Astrocyte of the spinal cord (primary cell): ENCODE measurements at places on chromosomes 3 and 15.

GRCh38 chr15:60350108-60350507 is 47.7 kb downstream of the ANXA2 start:
- no peak for DNase-seq

DNA sequence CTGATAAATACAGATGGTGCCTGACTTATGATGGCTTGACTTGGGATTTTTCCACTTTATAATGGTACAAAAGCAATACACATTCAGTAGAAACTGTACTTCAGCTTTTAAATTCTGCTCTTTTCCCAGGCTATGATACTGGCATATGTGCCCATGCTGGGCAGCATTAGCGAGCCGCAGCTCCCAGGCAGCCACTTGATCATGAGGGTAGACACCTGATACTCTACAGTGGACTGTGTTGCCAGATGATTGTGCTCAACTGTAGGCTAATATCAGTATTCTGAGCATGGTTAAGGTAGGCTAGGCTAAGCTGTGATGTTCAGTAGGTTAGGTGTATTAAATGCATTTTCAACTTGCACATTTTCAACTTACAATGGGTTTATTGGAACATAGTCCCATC is 17.7 kb upstream of the FEM1B start:
- DNase-seq, result no peak

- peak; percentile 65 for DNase-seq
Observed at GRCh38 chr15:79644091-79644490, 212.0 kb downstream of the MINAR1 start.

DNA sequence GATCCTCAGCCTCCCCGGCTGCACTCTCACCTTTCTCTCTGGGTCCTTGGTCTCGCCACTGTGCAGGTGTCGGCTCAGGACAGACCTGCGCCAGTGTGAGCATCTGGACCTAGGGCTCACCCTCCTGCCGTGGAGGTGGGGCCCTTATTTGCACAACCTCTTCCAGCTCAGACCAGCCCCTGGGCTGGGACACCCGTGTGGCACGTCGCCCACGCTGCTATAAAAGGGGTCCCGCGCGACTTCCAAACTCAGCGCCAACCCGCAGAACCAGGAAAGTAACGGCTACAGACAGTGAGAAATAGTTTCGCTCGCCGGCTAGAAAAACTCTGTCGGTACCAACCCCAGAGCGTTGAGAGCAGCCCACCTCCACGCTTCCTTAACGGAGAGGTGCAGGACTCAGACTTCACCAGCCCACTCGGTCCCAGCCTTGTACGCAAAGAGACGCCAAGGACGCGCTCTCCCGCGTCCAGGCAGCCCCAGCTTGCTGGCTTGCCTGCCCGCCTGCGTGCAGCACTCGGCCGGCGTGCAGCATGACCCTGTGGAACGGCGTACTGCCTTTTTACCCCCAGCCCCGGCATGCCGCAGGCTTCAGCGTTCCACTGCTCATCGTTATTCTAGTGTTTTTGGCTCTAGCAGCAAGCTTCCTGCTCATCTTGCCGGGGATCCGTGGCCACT is at the start of the genes DUOX2 and DUOXA2:
Gene DUOX2, minus strand, starts transcription at position 97 of the 675 bp plus-strand sequence. CDS start 761 bp downstream, outside the sequence.
Gene DUOXA2, plus strand, starts transcription at position 251 of the 675 bp plus-strand sequence. Its CDS starts 280 bp downstream, at position 531.
- DNase-seq, result no peak

DNA sequence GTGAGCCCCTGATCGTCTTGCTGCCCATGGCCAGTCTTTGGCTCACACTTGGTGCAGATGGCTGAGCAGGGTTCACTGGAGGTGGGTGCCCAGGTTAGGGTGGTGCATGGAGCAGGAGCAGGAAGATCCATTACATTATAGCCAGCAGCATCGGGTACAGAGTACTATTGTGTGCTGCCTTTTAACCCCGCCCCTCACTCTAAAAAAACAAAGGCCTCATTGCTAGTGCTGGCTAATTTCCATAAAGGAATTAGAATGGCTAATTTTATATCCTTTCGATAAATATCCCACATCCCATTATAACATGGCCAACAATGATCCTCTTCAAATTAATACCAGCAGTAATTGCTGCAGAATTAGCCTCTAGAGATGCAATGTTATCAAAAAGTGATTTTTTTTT is 45.8 kb upstream of the PPP4R2 start:
- no peak for DNase-seq

DNA sequence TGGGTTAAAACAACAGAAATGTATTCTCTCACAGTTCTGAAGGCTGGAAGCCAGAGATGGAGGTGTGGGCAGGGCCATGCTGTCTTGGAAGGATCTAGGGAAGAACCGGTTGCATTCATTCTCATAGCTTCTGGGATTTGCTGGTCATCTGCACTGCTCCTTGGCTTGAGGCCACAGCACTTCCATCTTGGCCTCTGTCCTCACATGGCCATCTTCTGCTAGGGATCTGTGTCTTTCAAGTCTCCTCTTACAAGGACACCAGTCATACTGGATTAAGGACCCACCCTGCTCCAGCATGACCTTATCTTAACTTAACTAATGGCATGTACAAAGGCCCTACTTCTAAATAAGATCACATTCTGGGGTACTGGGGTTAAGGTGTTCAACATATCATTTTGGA is 47.7 kb downstream of the RPLP1 start:
- DNase-seq, result no peak

GRCh38 chr3:183255348-183255730 is 2.3 kb downstream of the B3GNT5 start:
- DNase-seq, result peak; percentile 38

DNA sequence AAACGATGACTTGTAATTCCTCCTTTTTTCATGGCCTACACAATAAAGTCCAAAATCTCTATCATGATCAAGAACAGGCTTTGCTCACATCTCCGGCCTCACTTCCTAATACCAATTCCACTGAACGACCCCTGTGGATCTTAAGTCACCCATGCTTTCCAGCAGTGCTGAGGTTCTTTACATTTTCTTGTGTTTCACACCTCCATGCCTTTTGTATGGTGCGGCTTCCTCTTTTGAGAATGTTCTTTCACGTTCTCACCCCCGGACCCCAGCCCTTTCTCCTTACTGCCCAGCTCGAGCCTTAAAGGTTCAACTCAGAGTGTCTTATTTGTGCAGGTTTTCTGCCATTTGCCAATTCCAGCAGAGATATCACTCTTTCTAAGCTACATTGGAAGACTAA is 70.1 kb downstream of the CSNK1G1 start:
- no peak for DNase-seq

DNA sequence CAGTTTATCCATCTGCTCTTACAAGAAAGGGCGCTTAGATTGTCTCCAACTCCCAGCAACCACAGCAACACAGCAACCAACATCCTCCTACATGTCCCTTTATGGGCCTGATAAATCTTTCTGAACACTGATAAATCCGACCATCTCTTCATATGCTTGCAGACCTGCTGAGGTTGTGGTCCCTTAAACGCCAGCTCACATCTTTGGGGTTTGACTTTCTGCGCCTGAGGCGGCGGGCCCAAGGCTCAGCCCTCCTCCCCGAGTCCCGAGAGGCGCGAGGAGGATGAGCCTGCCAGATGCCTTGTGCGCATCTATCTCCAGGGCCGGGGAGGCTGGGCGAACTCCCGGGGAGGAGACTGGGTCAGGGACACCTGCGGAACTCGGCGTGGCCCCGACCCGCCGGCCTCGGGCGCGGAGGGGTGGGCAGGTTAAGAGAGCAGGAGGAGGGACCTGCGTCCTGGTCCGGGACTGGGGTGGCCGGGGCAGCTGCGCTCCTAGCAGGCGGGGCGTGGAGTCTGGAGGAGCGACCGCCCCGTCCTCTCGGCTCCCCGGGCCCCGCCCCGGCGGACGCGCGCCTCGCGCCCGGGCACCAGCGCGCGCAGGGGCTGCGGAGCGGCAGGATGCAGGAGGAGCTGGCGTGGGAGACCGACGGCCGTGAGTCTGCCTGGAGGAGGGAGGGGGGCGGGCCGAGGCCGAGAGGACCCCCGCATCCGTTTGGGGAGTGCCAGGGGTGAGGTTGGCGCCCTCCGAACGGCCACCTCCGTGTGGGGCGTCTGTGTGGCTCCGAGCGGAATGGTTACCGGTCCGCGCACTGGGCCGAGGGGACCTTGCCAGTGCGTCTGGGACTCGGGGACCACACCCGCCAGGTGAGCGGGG is at the start of gene ANKDD1A:
Gene ANKDD1A, plus strand, starts transcription at position 592 of the 876 bp plus-strand sequence. Its CDS starts 29 bp downstream, at position 621.
- peak; percentile 26 for DNase-seq

- peak; percentile 65 for DNase-seq
Observed at GRCh38 chr3:47096959-47097358, 67.0 kb downstream of the SETD2 start.

DNA sequence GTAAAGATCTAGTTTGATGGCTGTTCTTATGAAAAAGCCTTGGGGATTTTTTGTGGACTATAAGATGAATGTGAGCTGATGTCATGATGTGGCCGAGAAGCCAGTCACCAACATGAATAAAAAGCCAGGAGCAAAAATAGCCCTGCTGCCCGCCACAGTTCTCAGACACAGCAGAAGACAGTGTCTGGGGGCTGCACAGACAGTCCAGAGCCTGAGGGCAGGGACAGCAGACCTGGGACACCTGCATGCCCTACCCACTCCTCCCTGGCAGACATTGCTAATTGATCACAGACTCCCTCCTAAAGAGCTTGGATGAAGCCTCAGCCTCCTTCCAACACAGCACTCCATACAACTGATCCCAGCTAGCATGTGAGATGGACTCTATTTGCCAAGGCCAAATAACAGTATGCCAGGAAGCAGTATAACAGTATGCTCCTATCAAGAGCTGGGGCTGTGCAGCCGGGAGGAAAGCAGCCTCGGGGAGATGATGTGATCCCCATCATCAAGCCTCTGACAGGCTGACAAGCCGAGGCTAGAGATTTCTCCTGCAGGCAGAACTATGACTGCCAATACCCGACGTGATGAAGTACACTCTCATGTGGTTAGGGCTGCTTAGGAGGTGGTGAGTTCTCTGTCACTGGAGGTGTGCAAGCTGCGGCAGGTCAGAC is 105.4 kb upstream of the RPL32 start:
- DNase-seq, result peak; percentile 17

DNA sequence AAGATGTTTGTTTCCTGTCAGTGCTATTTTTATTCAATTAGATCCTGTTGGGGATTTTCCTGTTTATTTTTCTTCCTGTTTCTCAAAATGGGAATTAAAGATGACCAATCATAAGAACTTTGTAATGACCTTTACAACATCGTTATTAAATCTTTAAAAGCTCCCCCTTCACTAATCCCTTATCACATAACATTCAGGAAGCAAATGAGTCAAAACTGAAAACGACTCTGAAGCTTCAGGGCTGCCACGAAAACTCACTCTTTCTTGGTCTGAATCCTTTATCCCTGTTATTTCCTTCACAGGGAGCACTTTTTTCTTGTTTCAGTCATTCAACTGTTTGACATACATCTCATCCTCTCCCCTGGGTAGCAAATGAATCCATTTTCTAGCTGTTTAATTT is 75.8 kb upstream of the MB21D2 start:
- no peak for DNase-seq

DNA sequence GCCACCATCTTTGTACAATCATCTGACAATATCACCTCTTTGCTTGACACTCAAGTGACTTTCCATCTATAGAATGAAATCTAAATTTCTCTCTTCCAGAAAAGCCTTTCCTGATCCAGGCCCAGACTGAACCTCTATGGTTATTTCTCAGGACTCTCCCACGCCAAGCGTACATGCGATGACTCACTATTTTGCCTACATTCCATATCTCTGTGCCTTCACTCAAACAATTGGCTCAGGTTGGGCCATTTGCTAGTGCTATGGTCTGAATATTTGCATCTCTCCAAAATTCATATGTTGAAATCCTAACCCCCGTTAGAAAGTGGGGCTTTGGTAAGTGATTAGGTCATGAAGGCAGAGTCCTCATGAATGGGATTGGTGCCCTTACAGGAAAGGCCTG is 43.9 kb downstream of the ST3GAL6 start:
- DNase-seq, result no peak
